ENCODE measurements at places on chromosomes 7 and 10. TPM values are rescaled to one million over a fixed set of nuclear protein-coding genes. Genes with fewer than 3 reads are reported as not detected.

DNA sequence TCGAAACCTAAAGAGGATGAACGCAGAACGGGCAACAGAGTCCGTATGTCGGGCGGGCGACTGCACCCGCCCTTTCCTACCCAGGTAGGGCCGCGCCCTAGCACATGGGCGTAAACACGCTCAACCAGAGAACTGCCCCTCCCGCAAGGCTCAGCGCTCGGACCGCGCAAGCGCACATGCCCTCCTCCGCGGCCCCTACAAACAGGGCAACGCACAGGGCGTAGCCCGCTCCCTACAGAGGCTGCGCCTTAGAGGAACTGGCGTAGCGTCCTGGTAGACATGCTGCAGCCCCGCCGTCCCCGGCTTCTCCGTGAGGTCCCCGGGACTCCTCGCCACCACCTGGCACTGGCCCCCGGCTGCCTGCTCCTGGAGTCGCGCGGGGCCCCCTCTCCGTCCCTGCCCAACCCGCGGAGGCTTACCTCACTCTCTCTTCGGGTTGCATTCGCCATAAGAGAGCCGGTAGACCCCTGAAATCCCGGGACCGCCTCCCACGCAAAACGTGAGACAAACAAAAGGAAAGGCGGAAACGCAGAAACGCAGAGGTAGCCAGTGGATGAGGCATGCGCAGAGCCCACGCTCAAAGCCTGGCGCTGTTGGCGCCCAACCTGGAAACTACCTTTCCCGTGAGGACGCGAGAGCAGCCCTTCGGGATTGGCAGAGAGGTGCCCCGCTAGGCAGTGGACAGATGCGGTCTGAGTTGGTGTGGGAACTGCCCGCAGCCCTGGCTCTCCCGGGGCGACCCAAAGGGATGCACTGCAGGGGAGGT is at the start of gene ZNF33B:
ZNF33B (minus strand) TSS at position 516 of the 766 bp plus-strand sequence. CDS start 1,642 bp downstream, outside the sequence.
- DNase-seq, result peak; percentile 96

Gene TEX36
- not detected for total RNA-seq

- DNase-seq, result no peak
Observed at GRCh38 chr7:36880108-36880507, 155.8 kb upstream of the AOAH start.

Gene GRID2IP
- total RNA-seq, result 1.4 TPM

DNA sequence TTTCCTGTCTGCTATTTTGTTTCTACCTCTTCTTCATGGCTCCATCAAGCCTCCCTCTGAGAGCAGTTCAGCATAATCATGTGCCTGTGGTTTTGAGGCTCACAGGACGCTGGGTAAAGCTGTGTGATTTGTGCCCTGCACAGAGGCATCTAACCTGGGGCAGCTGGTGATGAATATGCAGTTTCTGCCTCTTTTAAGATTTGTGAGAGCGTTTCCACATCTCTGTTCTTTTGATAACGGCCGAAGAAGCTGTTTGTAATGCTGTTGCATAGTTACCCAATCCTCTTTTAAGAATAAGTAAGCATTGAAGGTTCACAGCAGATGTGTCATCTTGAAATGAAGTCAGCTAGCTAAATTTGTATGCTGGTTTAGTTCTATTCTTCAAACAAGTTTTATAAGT is 45.2 kb downstream of the PNLIPRP3 start:
- DNase-seq, result no peak

DNA sequence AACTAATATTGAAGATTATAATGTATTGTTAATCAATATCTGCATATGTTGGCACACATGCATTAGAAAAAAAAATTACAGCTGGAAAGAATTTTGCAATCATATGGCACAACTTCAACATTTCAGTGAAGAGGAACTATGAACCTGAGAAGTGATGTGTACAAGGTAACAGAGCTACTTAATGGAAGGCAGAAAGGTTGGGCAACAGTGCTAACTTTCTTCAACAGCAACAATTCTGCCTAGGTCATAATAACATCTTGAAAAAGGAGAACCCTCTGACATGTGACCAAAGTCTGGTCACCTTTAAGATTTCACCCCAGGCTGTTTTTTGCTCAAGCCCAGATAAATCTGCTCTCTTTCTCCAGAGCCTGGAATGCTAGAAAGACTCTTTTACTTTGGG is 47.9 kb upstream of the SKAP2 start:
- no peak for DNase-seq

DNA sequence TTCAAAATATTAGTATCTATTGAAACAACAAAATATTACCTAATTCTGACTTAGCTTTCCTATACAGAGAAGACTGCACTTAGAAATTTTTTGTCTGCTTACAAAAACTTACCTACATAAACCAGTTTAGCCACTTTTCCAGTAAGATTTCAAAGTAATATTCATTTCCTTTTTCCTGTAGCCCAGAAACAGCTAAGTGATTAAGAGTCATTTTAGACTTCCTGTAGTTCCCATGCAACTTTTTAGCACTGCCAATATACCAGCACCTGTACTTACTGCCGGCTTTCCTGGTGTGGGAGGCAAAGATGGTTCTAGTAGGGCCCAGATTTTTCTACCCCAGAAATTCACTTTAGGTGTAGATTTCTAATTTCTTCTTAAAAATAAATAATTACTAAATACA is 21.8 kb downstream of the NT5C2 start:
- DNase-seq, result no peak
